ENCODE measurements at places on chromosomes 2 and 18. TPM values are rescaled to one million over a fixed set of nuclear protein-coding genes. Genes with fewer than 3 reads are reported as not detected.

Gene EIF2AK3
- polyA plus RNA-seq = 7.9 TPM

Gene TXNDC2
- polyA plus RNA-seq = not detected

Gene SKOR2
- polyA plus RNA-seq = not detected

Gene VWC2L
- polyA plus RNA-seq = not detected

Gene NT5C1B
- polyA plus RNA-seq = not detected

Gene C2orf42
- polyA plus RNA-seq = 9.3 TPM

Gene NPAS2
- 14.9 TPM for polyA plus RNA-seq

Gene SAG
- polyA plus RNA-seq = not detected

Gene CNRIP1
- not detected for polyA plus RNA-seq

Gene ZNF236
- 3.6 TPM for polyA plus RNA-seq

Gene TMEM169
- polyA plus RNA-seq = 0.07 TPM

Gene GPR45
- polyA plus RNA-seq = not detected

Gene UGT1A4
- polyA plus RNA-seq = 2.4 TPM

Gene NEU4
- polyA plus RNA-seq = not detected

Gene CHRNA1
- not detected for polyA plus RNA-seq

Gene RAB27B
- polyA plus RNA-seq = 4.2 TPM

Gene CHRND
- not detected for polyA plus RNA-seq

Gene CD8B
- not detected for polyA plus RNA-seq

Gene RNU2-63P
- 2.4 TPM for polyA plus RNA-seq

Gene C18orf54
- 5.1 TPM for polyA plus RNA-seq

Gene NYAP2
- polyA plus RNA-seq = not detected

Gene LCT
- polyA plus RNA-seq = 0.01 TPM

All from keratinocyte (primary cell).